ENCODE measurements at places on chromosomes 6 and 20.

GRCh38 chr20:17438436-17439039 lies 92.6 kb downstream of the BFSP1 start:
- DNase-seq, result no peak

DNA sequence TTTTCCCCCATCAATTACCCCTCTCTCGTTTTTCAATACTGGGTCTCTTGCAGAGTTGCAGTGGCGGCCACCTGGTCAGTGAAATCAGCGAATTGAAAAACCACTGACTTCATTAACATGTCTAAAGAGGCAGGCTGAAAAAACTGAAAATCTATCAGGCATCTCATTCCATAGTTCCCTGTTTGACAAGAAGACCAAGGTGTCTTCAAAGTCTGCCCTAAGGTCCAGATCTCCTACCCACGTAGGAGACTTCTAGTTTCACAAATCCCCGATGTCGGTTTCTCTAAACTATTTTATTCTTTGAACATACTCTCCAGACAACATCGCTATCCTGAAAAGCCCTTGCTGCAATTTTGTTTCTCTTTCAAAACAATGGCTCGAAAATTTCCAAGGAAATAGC lies 796 bp upstream of the TUBB start:
- DNase-seq, result peak; percentile 34

GRCh38 chr20:33400812-33401183 lies 521 bp downstream of the CDK5RAP1 start:
- DNase-seq, result peak; percentile 55

DNA sequence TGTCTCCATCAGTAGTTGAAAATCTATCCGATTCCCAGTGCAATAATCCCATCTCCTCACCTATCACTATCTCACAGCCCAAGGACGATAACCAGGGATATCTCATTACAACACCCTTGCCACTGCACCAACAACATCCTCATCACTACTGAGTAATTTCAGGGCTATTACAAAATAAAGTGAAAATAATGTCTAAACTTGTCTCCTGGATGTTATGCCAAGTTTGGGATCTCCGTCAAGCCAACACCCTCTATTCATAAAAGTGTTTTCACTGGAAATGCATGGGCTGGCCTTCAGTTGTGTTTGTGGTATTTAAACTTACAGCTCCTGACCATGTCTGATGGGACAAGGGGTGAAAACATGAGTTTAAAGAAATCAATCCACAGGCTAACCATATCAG lies 42.0 kb upstream of the STMND1 start:
- DNase-seq, result no peak

DNA sequence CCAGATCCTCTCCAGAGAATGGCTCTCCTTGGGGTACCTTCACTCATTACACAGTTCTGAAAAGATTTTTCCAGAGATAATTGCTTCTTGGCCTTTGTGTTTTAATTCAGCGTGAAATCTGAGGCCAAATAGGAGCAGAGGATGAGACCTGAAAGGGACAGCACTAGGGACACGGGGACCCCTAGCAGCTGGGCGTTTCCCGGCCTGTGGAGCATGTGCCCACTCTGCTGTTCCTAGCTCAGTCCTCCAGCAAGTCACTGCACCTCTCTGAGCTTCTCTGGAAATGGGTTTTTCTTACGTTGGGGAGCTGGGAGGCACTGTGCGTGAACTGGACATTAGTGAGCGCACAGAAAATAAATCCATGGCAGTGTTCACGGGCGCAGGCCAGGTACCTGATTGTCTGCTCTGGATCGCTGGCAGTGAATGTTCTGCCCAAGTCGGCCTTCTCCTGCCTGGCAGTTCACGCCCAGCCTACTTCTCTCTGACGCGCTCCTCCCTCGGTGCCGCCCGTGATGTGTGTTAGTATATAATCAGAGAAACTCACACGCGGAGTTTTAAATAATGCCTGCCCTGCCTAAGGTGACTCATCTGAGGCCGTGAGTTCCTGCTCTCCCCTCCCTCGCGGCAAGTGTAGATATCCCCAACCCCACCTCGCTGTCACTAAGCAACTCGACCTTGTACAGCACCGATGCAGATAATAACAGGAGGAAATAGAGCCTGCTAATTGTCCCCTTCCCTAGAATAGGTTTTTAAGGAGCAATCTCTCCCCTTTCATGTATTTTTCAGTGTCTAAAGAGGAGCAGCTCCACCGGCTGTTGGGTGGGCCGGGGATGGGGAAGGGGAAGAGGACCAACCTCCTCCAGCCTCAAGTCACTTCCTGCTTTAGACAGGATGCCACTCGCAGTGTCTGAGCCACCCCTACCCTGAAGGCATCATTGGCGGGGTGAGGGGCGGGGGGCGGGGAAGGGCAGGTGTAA lies 2.7 kb upstream of the TUBB2A start:
- DNase-seq, result peak; percentile 46

- no peak for DNase-seq
Measured at GRCh38 chr6:75180864-75181263, 25.0 kb downstream of the COL12A1 start.

DNA sequence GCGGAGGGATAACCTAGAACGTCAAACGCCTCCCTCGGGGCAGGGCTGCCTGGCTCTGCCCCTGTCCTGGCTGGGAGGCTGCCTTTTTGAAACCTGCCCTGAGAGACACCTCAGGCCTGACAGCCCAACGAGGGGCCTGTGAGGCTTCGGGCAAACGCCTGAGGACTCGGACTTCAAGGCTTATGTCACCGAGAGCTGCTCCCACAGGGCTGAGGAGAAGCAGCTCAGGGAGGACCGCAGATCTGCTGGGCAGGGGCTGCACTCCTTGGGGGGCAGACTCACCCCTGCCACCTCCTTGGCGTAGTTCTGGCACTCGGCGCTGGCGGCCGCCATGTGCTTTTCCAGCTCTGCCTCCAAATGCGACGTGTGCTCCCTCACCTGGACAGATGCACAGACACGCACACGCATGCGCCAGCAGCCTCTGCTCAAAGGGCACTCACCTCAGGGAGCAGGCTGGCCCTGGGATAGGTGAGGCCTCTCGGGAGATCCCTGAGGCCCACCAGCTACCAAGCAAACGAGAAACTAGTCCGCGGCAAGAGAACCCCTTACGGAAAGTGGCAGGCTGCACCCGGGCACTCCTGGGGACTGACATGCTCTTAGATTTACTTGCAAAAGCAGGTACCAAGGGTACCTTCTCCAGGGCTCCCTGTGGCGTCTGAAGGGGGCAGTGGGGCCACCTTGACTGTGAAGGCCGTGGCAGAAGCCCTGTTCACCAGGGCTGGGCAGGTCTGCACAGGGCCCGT lies 49.6 kb downstream of the DSTN start:
- DNase-seq, result no peak

- no peak for DNase-seq
Measured at GRCh38 chr20:56422824-56423189, 10.7 kb downstream of the CASS4 start.

DNA sequence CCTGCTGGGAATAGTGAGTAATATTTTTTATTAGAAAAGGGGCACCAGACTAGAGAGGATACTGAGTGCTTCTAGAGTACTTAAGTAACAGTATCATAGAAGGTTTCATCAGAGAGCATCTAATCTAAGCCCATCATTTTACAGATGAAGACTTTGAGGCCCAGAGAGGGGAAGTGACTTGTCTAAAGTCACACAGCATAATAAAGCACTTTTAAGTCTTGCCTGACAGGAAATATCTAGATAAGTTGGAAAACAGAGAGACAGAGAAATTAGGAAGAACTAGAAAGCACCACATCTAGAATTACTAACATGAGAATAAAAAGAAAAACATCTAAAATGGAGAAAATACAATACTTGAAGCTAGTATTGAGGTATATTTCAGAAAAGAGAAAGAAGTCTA lies 6.0 kb downstream of the HLA-DMA start:
- no peak for DNase-seq

GRCh38 chr6:105651969-105652368 lies 249.1 kb upstream of the PREP start:
- DNase-seq, result no peak

DNA sequence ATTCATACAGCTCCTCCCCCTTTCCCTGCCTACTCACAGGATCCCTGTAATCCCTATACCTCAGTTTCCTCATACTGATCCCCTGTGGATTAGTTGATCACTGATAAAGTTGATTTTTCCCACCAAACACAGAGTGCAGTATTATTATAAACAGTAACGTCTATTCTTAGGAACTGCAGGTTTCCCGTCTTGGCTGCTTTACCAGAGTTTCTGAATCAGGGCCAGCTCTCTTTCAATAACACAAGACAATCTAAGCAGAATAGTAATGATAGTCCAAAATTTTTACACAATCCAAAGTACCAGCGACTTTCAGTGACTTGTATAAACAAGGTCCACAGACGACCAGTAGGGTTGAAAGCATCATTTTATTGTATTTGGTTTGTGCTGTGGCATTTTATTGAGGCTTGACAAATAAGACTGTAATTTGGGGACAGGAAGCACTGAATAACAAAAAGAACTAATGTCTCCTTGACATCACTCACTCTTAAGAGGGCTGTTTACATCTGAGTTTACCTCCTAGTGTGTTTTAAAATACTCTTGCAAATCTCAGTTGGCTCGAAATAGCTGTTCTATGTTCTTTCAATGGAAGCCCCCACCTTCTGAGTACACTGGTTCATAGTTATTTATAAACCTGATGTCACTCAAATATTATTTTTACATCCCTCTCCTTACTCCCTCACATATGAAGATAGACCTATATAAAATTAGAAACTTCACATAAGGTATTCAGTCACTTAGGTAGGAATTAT lies 6.1 kb upstream of the JARID2 start:
- no peak for DNase-seq

DNA sequence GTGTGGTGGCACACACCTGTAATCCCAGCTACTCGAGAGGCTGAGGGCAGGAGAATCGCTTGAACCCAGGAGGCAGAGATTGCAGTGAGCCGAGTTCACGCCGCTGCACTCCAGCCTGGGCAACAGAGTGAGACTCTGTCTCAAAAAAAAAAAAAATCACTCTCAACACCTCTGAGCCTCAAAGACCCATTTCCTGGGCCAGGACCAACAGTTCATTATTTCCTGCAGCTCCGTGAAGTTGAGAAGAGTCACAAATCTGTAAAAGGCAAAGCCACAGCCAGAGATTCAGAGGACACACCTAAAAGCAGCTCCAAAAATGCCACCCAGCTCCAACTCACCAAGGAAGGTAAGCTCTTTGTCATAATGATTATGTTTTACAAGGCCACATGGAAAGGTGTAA lies 15.2 kb upstream of the NOP56 start:
- no peak for DNase-seq

DNA sequence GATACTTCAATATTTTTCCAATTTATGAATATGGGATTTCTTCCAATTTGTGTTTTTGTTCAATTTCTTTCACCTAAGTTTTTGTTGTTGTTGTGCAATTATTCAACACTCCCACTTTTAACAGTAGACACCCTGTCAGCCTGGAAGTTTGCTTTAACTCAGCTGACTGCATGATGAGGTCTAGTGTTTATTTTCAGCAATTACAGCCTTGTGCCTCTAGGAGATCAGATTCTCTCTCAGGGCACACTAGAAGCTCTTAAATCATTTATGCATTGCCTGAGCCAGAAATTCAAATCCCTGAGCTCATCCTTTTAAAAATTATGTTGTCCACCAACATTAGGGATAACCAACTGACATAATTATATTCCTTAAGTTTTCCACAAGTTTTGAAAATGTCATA lies 85.7 kb downstream of the MRAP2 start:
- DNase-seq, result no peak

- no peak for DNase-seq
Measured at GRCh38 chr6:24882835-24883555, 52.8 kb downstream of the RIPOR2 start.

- no peak for DNase-seq
Measured at GRCh38 chr20:8670893-8671215, 398.0 kb upstream of the PLCB4 start.

- no peak for DNase-seq
Measured at GRCh38 chr6:170473801-170474200, 79.3 kb downstream of the PSMB1 start.

DNA sequence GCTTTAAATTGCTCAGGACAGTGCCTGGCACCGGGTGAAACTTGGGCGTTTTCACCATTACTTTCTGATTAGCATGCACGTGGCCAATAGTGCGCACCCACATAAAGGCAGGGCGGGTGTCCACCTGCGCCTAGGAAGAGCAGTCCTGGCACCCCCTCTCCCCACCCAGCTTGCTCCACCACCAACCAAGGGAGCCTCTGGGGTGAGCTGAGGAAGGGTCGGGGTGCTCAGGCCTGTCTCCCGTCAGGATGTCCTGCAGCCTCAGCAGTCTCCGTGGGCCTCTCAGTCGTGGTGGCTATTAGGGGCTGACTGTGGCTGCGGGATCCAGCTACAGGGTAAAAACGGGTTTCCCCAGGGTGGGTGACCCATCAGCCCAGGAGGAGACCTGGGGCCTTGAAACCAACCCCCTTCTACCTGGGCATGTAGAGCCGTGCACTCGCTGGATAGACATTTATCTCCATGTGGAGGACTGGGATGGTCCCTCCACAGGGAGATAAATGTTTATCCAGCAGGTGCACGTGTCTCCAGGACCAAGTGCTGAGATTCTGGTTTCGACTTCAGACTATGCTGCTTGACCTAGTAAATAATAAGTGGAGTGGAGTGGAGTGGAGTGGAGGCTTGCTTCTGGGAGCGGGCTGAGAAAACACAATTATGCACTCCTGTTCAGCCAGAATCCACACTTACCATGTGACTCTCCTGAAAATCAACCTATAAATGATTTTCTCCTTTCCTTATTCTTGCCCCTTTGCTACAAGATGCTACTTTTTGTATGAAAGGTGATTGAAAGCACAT lies 91.1 kb downstream of the ZDHHC14 start:
- no peak for DNase-seq

- DNase-seq, result no peak
Measured at GRCh38 chr6:146981981-146982380, 222.2 kb upstream of the STXBP5 start.

- no peak for DNase-seq
Measured at GRCh38 chr6:14656649-14657048, 539.1 kb downstream of the CD83 start.

GRCh38 chr6:80860107-80860506 lies 753.6 kb downstream of the BCKDHB start:
- DNase-seq, result no peak

DNA sequence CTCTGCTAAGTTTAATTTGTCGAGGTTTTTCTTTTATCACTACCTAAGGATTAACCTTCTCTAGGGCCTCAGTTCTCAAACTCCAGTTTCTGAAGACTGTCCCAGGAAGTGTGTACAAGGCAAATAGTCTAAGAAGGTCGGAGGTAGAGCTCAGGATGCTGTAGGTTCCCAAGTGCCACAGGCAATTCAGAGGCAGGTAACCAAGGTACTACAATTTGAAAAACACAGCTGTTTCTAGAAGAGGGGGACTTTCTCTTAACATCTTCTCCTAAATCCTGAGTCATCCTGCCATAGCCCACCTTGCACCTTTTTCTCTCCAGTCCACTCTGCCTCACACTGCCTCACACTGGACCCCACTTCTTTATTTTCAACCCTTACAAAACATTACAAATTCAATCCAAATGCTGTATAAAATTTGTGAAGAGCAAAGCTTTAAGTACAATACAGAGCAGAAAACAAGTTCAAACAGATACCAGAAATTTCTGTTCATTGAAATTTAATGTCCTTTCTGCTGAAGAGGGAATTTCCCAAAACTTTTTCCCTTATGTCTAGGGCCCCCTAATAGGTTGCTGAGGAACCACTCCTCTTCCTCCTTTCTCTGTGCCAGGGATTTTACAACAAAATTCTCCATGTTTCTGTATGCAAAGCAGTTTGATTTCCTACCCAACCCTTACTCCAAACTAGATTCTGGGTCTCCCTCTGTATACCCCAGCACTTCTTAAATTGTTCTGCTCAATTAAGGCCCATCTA lies 43.0 kb downstream of the FRK start:
- DNase-seq, result no peak
